ENCODE measurements at places on chromosomes 1 and 21.

DNA sequence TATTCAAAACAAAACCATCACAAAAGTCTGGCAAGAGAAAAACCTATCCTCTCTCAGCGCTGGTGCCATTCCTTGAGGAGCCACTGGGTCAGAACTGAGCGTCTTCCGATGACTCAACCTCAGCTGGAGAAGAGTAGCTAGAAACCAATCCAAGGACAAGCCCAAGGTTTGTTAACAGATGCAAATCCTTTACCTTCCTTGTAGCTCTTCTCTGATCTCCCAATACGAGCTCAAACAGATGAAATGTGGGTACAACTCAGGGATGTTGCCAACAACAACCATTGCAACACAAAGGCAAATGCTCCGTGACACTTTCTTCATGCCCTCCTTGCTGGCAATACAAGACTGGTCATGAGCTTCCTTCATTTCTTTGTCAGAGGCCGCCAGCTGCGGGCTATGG, 337.1 kb downstream of the SIPA1L2 start:
- DNase-seq, result no peak

GRCh38 chr1:207619871-207620542, 24.9 kb upstream of the CR1L start:
- no peak for DNase-seq

DNA sequence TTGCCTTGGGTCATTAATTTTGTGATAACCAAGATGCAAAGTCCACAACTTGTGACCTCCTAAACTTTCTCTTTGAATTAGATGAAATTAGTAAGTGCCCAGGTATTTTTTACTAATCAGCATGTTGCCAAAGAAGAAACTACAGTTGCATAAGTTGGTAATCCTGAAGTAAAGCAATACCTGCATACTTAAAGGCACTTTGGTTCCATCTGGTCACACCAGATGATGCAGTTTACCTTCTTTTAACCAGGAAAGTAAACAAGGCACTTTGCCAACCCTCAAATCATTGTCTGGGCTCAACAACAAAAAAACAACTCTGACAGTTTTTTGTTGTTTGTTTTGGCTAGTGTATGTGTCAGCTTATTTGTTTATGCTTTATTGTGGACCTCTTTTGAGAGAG, 55.5 kb upstream of the DYNLT5 start:
- no peak for DNase-seq

GRCh38 chr1:60245324-60245723, 171.8 kb upstream of the C1orf87 start:
- DNase-seq, result no peak

DNA sequence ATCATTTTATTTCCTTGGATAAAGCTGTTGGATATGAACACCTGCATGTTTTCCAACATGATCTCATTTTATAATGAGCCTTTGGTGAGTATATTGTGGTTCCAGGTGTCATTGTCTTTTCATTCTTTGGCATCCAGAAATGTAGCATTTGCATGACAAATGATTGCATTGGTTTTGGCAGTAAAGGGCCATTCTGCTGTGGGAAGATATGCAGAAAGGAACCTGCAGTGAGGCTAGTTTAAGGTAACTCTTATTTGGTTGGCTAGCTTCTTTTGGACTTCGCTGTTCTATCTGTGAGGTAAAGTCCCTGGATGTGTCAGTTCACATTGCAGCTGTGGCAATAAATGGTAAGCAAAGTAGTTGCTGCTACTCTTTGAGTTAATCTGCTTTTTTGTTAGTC, 343.0 kb downstream of the AMY1C start:
- DNase-seq, result no peak

- DNase-seq, result no peak
These were observed 26.2 kb upstream of the PRKACB start for GRCh38 chr1:84117868-84118267.

DNA sequence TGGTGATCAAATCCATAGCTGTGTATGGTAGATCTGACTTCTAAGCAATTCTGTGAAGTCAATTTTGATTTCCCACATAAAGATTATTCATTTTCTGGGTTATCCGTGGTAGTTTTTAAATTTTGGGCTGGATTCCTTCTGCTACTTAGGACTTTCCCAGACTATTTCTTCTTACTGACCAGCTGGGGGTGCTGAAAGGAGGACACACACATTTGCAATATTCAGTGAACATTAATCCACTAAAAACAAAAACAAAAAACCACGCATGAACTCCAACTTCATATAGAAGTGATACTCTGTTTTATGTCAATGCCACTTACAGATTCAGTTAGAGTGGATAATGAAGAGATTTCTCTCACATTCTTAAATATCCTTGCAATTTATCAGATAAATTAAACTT, 105.4 kb downstream of the KCTD3 start:
- no peak for DNase-seq

GRCh38 chr1:94805912-94806311, 14.2 kb upstream of the SLC44A3 start:
- no peak for DNase-seq

DNA sequence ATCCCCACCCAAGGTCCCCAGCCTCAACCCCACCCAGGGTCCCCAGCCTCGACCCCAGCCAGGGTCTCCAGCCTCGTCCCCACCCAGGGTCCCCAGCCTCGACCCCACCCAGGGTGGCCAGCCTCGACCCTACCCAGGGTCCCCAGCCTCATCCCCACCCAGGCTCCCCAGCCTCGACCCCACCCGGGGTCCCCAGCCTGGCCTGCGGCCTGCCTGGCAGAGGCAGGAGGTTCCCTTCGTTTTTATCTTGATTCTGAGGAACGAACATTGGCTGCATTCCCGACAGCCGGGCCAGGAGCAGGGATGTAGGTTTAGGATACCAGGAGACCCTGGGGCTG, 3.4 kb upstream of the PDE9A start:
- no peak for DNase-seq

DNA sequence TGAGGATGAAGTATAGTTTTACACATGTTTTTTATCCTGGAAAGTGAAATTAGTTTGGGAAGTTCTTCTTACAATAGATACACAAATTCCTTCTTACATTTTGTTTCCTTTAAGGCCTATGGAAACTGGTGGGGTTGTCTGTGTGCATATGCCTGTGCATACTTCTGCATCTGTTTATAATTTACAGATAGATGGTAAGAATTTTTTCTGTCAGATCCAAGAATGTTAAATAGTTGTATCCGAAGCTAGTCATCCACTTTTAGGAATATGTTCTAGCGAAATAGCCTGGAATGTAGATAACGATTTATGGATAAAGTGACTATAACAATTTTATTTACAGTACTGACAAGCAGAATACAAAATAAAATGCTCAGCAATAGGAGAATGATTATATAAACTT, 194.1 kb downstream of the ROR1 start:
- no peak for DNase-seq

GRCh38 chr1:241639623-241640148, 483 bp downstream of the CHML start:
- no peak for DNase-seq

DNA sequence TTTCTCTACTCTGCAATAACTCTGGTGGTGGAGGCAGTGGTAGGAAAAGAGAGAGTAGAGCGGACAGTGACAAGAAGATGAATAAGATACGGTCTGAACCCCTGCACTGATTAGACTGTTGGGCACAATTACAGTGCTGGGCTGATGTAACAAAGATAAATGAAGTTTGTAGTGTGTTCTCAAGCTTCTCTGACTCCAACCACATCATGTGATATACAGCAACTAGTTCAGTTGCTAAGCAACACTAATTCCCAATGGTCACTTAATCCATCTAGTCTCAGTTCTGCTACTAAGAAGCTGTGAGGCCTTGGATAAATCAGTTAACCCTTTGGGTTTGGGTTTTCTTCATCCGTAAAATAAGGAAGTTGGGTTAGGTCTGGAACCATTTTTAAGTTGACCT, 17.3 kb downstream of the DDR2 start:
- no peak for DNase-seq

DNA sequence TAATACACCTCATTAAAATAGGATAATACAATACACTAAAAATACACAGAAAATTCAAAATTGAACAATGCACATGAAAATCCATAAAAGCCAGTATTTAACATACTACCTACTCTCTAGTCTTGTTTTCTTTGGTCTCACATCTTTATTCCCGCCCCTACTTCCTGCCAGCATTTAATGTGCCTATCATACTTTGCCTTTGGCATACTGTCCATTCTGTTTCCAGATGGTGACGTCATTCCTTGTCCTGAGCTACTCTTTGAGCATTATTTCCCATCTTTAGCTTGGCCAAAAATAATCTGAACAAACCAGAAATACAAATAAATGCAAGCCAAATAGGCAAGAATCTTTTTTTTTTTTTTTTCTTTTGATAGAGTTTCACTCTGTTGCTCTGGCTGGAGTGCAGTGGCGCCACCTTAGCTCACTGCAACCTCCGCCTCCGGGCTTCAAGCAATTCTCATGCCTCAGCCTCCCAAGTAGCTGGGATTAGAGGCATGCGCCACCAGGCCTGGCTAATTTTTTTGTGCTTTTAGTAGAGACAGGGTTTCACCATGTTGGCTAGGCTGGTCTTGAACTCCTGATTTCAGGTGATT, 4.4 kb downstream of the HFM1 start:
- DNase-seq, result no peak

GRCh38 chr1:26112407-26112775, 767 bp downstream of the PDIK1L start:
- DNase-seq, result no peak

DNA sequence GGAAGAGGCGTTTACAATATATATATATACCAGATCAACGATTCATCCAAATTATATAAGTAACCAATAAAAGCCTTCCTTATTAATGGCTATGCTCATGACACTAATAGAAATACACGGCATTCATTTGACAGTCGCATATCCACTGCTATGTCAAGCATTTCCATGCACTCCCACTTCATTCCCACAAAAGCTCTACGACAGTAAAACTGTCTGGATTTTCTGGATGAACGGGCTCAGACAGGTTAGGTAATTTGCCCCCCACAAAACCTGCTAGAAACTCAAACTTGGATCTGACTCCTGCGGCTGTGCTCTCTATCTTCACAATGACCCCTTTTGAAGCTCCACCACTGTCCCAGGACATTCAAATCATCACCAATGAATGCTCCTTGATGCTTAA, 11.4 kb downstream of the DNAJC11 start:
- no peak for DNase-seq

- DNase-seq, result no peak
These were observed 179.8 kb downstream of the FOXD2 start for GRCh38 chr1:47617381-47618221.

GRCh38 chr21:35216996-35217395, 167.9 kb upstream of the RUNX1 start:
- DNase-seq, result no peak

GRCh38 chr1:3971981-3972380, 71.9 kb upstream of the C1orf174 start:
- no peak for DNase-seq

GRCh38 chr1:184162281-184162680, 110.8 kb downstream of the TSEN15 start:
- no peak for DNase-seq

DNA sequence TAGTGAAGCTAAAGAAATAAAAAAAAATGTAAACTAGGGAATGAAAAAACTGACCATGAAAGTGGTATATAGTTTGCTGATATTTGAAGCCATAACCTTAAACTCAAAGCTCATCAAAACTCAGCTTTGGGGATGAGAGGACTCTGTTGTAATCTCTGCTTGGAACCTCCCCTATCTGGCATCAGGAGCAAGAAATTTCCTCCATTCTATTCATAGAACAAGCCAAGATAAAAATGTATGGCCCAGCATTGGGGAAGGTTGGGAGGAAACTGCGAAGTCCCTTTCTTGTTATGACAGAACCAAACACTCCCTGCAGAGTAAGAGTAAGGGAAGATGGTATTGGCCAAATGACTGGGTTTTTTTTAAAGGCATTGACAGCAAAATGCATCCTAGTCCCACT, 35.6 kb downstream of the MCOLN2 start:
- DNase-seq, result no peak

DNA sequence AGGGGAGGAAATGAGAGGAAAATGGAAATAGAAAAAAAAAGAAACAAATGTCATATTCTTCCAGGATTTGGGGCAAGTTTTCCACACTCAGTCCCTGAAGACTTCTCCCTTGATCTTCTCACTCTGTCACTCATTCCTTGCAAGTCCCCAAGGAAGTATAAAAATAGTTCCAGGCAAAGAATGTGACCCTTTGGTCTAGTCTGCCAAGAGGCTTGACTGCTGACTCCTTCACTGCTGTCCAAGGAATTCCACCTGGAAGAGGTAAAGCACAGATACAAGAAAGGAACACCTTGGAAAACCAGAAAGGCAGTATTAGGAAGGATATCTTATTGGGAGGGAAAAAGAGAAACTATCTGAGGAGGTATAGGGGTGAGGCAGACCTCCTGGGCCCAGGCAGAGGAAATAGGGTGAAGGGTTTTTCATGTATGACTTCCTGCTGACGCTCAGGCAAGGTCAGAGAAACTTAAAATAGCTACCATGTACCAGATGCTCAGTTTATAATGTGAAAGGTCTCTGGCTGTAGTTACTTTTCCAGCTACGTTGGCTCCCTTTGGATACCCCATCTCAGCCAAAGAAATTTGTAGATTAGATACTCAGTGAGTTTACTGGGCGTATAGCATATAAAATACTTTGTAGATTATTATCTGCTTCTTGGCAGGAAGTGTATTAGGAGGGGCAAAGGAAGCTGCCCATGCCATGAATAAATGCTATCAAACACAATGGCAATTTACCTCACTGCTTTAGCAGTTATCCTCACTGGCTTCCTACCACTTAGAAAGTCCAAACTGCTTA, 2.0 kb upstream of the GJA5 start:
- no peak for DNase-seq

- DNase-seq, result no peak
These were observed 46.3 kb downstream of the PTPN14 start for GRCh38 chr1:214505134-214505533.

- DNase-seq, result no peak
These were observed 10.8 kb upstream of the PHACTR4 start for GRCh38 chr1:28358716-28359115.

DNA sequence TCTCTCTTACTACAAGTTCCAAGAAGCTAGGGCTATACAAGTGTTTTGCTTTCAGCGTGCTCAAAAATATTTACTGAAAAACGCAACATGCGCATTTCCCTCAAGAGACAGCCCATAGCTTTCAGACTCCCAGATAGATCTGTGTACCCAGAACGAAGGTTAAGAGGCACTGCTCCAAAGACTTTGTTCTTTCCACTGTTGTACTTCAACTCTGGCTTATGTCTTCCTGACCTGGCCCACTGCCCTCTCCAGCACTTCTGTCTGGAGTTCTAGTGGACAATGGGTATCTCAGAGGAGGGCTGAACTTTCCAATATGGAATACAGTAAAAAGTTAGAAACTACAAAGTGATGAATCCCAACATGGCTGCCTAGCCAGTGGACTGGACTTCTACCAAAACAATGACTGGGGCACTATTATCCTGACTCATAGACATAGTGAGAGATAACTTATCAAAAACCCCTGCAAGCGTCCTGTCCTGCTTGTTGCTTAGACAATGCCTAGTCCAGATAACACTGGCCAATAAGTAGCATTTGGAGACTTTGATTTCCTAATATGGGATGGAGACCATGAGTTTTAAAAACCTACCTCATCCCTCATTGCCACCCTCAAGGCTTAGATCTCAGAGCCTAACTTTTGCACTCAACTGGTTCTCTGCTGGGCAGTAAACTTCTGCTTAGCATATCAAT, 8.8 kb upstream of the ADAR start:
- DNase-seq, result no peak

Measured in stimulated activated CD4-positive, alpha-beta T cell treated with anti-CD3 and anti-CD28 coated beads, TNF-alpha, amount 100 ng/mL, for 1 hour (primary cell).